ENCODE measurements at places on chromosomes 1 and 21. TPM values are rescaled to one million over a fixed set of nuclear protein-coding genes. Genes with fewer than 3 reads are reported as not detected.

The SMPDL3B gene
- total RNA-seq, result 1.1 TPM

The MMP23B gene
- total RNA-seq, result 0.60 TPM

The SPRR2F gene
- not detected for total RNA-seq

The BRDT gene
- not detected for total RNA-seq

The PTPRF gene
- 90.9 TPM for total RNA-seq

The LORICRIN gene
- not detected for total RNA-seq

The DRAXIN gene
- 0.06 TPM for total RNA-seq

The HCRTR1 gene
- not detected for total RNA-seq

The GPR37L1 gene
- total RNA-seq, result 0.10 TPM

The ADAM30 gene
- total RNA-seq, result not detected

The LCE1A gene
- total RNA-seq, result not detected

The CDC42BPA gene
- total RNA-seq, result 11.7 TPM

The EXTL2 gene
- total RNA-seq, result 6.6 TPM

The DENND1B gene
- total RNA-seq, result 1.6 TPM

The ASAP3 gene
- total RNA-seq, result 7.4 TPM

The LRRC8C gene
- total RNA-seq, result 7.8 TPM

The BTBD19 gene
- 2.6 TPM for total RNA-seq

The SLC22A15 gene
- 0.58 TPM for total RNA-seq

The C4BPB gene
- 1.5 TPM for total RNA-seq

The ZNF683 gene
- total RNA-seq, result not detected

The SYT14 gene
- 0.05 TPM for total RNA-seq

The DNAI4 gene
- 0.34 TPM for total RNA-seq

The DNM3 gene
- total RNA-seq, result 0.54 TPM

The ELAPOR1 gene
- total RNA-seq, result 0.53 TPM

The CD5L gene
- total RNA-seq, result not detected

The ZBTB18 gene
- total RNA-seq, result 4.2 TPM

The SH2D1B gene
- total RNA-seq, result 0.10 TPM

The KCNH1 gene
- total RNA-seq, result 1.9 TPM

The KLHL12 gene
- 18.4 TPM for total RNA-seq

The HSF2BP gene
- 2.4 TPM for total RNA-seq

The SERPINC1 gene
- 0.07 TPM for total RNA-seq

The ETV3L gene
- not detected for total RNA-seq

The KCNE1 gene
- not detected for total RNA-seq

The PTGFRN gene
- total RNA-seq, result 14.0 TPM

The ZFYVE9 gene
- total RNA-seq, result 7.0 TPM

The TCEA3 gene
- total RNA-seq, result 0.70 TPM

The NKAIN1 gene
- 0.95 TPM for total RNA-seq

The TUFT1 gene
- 7.9 TPM for total RNA-seq

The RGS5 gene
- 0.65 TPM for total RNA-seq

The NPPA gene
- total RNA-seq, result not detected

The PTGER3 gene
- total RNA-seq, result not detected

The HENMT1 gene
- total RNA-seq, result 3.8 TPM

The RHEX gene
- total RNA-seq, result not detected

The RXRG gene
- 0.07 TPM for total RNA-seq

The STYXL2 gene
- total RNA-seq, result not detected

The GNAT2 gene
- total RNA-seq, result not detected

The LIPI gene
- total RNA-seq, result not detected

The TTLL10 gene
- not detected for total RNA-seq

The ARHGEF10L gene
- total RNA-seq, result 7.2 TPM

The GNG4 gene
- 15.4 TPM for total RNA-seq

The LAMTOR5 gene
- 180 TPM for total RNA-seq

The LRRC3 gene
- 2.0 TPM for total RNA-seq

The KIF17 gene
- total RNA-seq, result 2.1 TPM

The RAB42 gene
- total RNA-seq, result 3.5 TPM

The SPATA1 gene
- total RNA-seq, result not detected

The DIO1 gene
- not detected for total RNA-seq

The GOLT1A gene
- total RNA-seq, result 3.3 TPM

All from A549 treated with AZD2906 at 1 μM for 4 hours (cell line).